Effector memory CD8-positive, alpha-beta T cell (primary cell): ENCODE measurements at places on chromosomes 3 and 15.

- no peak for DNase-seq
Observed at GRCh38 chr3:79587150-79587549, 180.6 kb downstream of the ROBO1 start.

DNA sequence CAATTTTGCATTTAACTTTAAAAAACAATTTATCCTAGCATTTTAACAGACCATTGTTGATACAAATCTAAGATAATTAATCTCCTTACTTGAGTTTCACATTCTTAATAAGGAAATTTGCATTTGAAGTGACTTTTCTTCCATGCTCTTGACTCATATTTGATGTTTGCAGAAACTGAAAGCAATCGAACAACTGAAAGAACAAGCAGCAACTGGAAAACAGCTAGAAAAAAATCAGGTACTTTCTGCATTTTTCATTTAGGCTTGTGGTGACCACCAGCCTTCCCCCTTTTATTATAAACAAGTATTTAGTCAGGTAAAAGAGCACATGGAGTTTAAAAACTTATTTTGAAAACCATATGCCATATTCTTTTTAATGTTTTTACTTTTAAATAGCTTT is 20.1 kb upstream of the SELENOT start:
- no peak for DNase-seq

DNA sequence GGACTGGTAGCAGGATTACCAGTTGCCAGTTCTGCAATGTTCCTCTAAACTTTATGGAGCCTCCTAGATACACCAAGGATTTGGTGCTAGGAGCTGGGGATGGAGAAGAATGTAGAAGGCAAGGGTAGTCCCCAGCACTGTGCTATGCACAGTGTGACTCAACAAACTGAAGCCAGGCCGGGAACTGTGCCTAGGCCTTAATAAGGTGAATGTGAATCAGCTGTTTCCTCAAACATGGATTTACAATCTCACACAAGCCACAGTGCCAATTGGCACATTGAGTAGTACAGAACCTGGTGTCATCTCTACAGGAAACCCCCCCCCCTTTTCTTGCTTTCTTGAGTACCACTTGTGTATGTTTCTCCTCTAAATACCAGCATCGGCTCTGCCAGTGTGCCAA is 32.5 kb downstream of the MRPS25 start:
- DNase-seq: no peak

GRCh38 chr3:127105587-127105986 is 87.3 kb upstream of the PRR23E start:
- no peak for DNase-seq

GRCh38 chr3:52707585-52707984 is 1.7 kb downstream of the SPCS1 start:
- no peak for DNase-seq

GRCh38 chr3:39192490-39193092 is at the start of gene XIRP1:
TSS of gene XIRP1 (minus strand) at chr3:39192595. CDS start at chr3:39189445, 3,150 bp downstream.
- no peak for DNase-seq

- DNase-seq: no peak
Observed at GRCh38 chr3:66442254-66443117, 58.3 kb downstream of the LRIG1 start.

DNA sequence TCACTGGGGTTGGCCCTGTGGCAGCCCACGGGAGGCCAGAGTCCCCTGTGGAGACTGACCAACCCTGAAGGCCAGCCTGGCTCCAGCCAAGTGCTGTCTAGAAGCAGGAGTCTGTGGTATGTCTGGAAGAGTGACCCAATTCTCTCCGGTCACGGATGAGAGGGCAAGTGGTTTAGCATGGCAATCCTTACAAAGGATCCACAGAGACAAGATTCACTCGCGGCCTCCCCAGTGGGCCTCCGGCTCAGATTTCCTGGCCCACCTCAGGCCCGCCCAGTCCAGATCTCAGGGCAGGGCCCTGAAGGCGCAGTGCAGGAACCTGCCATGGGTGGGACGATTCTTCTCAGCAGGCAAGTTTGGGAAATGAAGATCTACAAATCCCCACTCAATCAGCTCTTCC is 5.0 kb upstream of the BCL2L10 start:
- DNase-seq: no peak
